ENCODE measurements at places on chromosomes 11 and 22. TPM values are rescaled to one million over a fixed set of nuclear protein-coding genes. Genes with fewer than 3 reads are reported as not detected.

CRYBA4 gene
- not detected for total RNA-seq

KCNJ1 gene
- total RNA-seq: 0.18 TPM

LGR4 gene
- total RNA-seq: 7.5 TPM

FAT3 gene
- 7.9 TPM for total RNA-seq

KRTAP5-8 gene
- total RNA-seq: not detected

DNA sequence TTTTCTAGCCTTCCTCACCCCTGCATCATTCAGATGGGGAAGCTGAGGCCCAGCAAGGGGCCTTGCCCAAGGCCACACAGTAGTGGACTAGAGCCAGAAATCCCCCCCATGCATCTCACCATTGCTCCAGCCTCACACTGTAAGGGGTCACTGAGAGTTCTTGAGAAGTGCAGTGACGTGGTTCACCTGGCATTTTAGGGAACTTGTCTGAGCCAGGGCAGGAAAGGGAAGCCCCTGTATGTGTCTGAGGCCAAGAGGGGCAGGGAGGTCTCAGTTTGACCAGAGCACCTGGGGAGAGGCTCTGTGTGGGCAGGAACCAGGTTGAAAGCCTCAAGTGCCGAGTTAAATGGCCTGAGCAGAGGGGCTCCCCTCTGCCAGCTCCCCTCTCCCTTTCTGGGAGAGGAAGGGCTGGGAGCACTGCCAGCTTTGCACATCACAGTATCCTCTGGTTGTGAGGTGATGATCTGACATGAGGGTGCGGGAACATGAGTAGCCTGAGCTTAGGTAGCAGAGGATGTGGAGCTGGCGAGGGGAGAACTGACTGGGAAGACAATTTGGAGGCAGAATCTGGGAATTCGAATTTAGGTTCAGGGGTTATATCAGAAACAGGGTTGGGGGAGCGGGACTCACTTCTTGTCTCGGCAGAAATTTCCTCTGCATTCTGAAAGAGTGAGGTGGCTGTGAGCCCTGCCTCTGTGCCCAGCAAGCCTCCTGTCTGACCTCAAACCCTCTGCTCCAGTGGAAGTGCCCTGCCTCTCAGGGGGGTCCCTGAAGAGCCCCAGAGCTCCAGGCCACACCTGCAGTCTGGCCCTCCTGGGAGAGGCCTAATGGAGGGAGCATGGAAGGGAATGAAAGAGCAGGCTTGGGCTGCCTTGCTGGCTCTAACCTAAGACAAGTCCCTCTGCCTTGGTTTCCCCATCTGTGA lies 14.6 kb downstream of the ARHGEF17 start:
- no peaks in the 10 kb centered on the region for H3K36me3 ChIP-seq
- H3K4me1 ChIP-seq: peaks cover 89% of the 10 kb centered on the region
- no peak for DNase-seq
- H3K27me3 ChIP-seq: no peaks in the 10 kb centered on the region
- H3K4me3 ChIP-seq: no peak overlapping the region

DNA sequence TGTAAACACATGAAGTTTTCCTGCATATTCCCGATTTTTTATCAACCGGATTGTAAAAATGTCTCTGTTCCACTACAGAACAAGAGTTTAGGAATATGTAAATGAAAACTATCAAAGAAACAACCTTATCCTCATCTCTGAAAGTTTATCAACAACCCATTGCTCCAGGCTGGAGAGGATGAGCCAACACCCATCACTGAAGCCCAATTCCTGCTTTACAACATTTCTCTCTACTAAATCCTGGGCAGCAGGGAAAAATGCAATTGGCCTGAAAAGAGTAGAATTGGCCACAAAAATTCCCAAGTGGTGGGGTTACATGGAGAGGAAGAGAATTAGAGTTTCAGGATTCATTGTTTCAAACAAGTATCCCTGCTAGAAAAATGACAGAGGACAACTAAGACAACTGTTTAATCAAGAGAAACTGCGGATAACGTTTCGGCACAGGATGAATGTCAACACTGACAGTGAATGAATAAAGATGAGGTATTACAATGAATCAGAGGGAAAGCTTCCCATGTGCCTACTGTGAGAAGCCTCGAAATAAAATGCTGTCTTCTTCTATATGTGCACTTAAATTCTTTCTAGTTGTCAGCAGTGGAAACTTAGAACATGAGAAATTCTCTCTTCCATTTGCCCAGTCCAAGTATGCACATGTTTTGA lies 317.3 kb upstream of the ANO3 start:
- DNase-seq: no peak
- no peak overlapping the region for H3K4me3 ChIP-seq
- H3K27me3 ChIP-seq: no peaks in the 10 kb centered on the region
- H3K36me3 ChIP-seq: no peaks in the 10 kb centered on the region

DNA sequence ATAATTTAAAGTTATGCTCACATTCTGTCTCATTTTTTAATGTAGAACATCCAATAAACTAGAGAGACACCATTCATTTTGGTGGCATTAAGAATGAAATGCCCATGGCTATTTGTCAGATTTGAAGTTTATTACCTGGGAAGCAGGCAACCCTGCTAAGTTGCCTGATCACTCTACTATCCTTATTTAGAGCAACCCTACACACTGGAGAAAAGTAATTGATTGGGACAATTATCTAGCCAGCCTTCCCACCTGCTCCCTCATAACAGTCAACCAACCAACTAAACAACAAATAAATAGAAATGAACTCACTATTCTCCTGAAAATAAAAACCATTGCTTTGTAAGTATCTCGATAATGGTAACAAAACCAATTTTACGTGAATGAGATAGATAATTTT lies 1129.0 kb upstream of the TENM4 start:
- H3K4me1 ChIP-seq: no peaks in the 10 kb centered on the region
- no peaks in the 10 kb centered on the region for H3K36me3 ChIP-seq
- H3K27me3 ChIP-seq: no peaks in the 10 kb centered on the region
- no peak overlapping the region for H3K27ac ChIP-seq

- DNase-seq: no peak
- no peaks in the 10 kb centered on the region for H3K27me3 ChIP-seq
- H3K4me1 ChIP-seq: no peaks in the 10 kb centered on the region
- H3K27ac ChIP-seq: no peak overlapping the region
- H3K4me3 ChIP-seq: no peak overlapping the region
Measured at GRCh38 chr22:17872471-17872870, 98.2 kb upstream of the BID start.

DNA sequence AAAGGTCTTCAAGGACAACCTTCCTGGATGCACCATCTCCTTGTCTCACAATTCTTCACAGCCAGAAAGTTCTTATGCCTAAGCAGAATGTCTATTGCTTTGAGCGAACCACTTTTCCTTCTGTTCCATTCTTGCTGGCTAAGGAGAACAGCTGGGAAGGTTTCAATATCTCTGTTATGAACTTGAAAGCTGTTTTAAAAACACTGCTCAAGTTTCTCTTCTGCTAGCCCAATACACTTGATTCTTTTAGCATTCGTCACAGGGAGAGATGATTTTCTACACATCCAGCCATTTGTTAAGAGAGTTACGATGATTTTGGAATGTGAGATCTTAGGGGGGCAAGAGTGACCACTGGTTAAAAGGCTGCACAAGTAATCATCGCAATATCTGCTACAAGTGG lies 249.3 kb downstream of the KIRREL3 start:
- no peaks in the 10 kb centered on the region for H3K4me1 ChIP-seq
- no peaks in the 10 kb centered on the region for H3K27me3 ChIP-seq
- no peak for DNase-seq
- no peak overlapping the region for H3K27ac ChIP-seq

GRCh38 chr11:92347454-92347853 lies 122.8 kb downstream of the FAT3 start:
- no peaks in the 10 kb centered on the region for H3K27me3 ChIP-seq
- no peaks in the 10 kb centered on the region for H3K4me1 ChIP-seq
- H3K4me3 ChIP-seq: no peak overlapping the region
- H3K27ac ChIP-seq: no peak overlapping the region

GRCh38 chr22:49064836-49065235 lies 762.8 kb downstream of the BRD1 start:
- no peak for DNase-seq
- no peaks in the 10 kb centered on the region for H3K4me1 ChIP-seq
- H3K27me3 ChIP-seq: peaks cover 28% of the 10 kb centered on the region
- no peaks in the 10 kb centered on the region for H3K36me3 ChIP-seq
- no peak overlapping the region for H3K27ac ChIP-seq

- peaks cover 7% of the 10 kb centered on the region for H3K36me3 ChIP-seq
- H3K4me1 ChIP-seq: no peaks in the 10 kb centered on the region
- DNase-seq: no peak
- H3K27me3 ChIP-seq: no peaks in the 10 kb centered on the region
Measured at GRCh38 chr11:17369094-17369493, 17.5 kb downstream of the NCR3LG1 start.

GRCh38 chr22:25763239-25763777 lies 21.3 kb downstream of the MYO18B start:
- H3K4me3 ChIP-seq: no peak overlapping the region
- no peaks in the 10 kb centered on the region for H3K36me3 ChIP-seq
- no peak overlapping the region for H3K27ac ChIP-seq
- DNase-seq: no peak

- peaks cover 6% of the 10 kb centered on the region for H3K4me1 ChIP-seq
- DNase-seq: no peak
- H3K27ac ChIP-seq: no peak overlapping the region
Measured at GRCh38 chr11:120245434-120245833, 5.5 kb downstream of the POU2F3 start.

DNA sequence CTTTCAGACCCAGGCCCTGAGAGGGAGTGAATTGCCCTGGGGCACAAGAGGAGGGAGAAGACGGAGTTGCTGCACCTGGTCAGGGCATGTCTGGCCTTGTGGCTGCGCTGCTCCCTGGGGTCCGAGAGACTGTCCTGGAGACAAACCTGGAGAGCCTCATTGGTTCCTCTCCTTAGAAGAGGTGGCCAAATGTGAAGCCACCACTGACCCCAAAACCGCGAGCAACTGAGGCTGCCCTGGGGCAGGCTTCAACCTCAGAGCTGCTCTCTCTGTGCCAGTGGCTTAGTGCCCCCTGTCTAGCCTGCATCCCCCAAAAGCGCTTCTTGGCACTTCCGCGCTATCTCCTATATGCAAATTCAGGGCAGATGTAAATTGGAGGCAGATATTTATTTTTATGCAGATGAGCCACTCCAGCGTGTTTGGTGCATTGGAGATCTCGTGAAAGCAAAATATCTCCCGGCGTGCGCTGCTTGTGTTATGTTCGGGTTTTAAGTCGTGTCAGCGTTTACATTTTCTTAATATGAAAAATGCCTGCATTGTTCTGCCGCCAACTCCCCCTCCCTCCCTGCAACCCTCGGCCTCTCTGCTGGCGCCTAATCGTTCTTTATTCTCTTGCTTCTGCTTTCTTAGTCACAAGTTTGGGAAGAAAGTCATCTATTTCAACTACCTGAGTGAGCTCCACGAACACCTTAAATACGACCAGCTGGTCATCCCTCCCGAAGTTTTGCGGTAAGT lies 69.5 kb downstream of the ARHGAP8 start:
- DNase-seq: no peak
- no peaks in the 10 kb centered on the region for H3K4me1 ChIP-seq
- H3K27ac ChIP-seq: no peak overlapping the region
- H3K36me3 ChIP-seq: no peaks in the 10 kb centered on the region
- no peak overlapping the region for H3K4me3 ChIP-seq

DNA sequence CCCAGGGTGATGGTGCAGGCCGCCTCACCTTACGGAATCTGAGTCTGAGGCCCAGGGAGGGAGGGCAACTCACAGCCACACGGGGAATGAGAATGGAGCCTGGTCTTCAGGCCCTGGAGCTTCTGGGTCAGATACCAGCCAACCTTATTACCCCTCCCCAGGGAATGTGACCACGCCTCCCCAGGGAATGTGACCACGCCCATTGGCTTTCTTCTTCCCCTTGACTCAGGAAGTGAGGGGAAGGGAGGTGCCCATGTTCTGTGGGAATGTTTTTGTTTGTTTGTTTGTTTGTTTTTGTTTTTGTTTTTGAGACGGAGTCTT lies 57.5 kb upstream of the RBFOX2 start:
- H3K4me3 ChIP-seq: no peak overlapping the region
- no peaks in the 10 kb centered on the region for H3K27me3 ChIP-seq
- no peak for DNase-seq
- H3K4me1 ChIP-seq: no peaks in the 10 kb centered on the region

GRCh38 chr11:45021692-45022141 lies 71.0 kb upstream of the TP53I11 start:
- H3K27me3 ChIP-seq: no peaks in the 10 kb centered on the region
- H3K27ac ChIP-seq: no peak overlapping the region
- peak; percentile 57 for DNase-seq
- H3K4me3 ChIP-seq: no peak overlapping the region
- peaks cover 24% of the 10 kb centered on the region for H3K4me1 ChIP-seq

DNA sequence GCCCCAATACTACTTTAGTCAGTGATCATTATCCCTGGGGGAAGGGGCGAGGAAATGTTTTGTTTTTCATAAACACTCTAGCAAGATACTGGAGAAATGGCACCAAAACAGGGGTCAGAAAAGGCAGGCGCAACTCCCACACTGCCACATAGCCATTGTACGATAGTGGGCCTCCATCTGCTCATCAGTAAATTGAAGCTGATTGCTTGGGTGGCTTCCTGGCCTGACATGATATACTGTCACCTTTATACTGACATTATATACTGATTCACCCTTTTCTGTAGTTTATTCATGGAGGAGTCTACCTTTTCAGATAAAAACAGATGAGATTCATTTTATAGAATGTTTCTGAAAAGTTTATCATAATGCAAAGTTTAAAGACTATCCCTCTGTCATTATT lies 51.6 kb upstream of the CCDC34 start:
- DNase-seq: no peak
- no peaks in the 10 kb centered on the region for H3K36me3 ChIP-seq
- H3K27ac ChIP-seq: no peak overlapping the region
- no peaks in the 10 kb centered on the region for H3K4me1 ChIP-seq
- no peak overlapping the region for H3K4me3 ChIP-seq

DNA sequence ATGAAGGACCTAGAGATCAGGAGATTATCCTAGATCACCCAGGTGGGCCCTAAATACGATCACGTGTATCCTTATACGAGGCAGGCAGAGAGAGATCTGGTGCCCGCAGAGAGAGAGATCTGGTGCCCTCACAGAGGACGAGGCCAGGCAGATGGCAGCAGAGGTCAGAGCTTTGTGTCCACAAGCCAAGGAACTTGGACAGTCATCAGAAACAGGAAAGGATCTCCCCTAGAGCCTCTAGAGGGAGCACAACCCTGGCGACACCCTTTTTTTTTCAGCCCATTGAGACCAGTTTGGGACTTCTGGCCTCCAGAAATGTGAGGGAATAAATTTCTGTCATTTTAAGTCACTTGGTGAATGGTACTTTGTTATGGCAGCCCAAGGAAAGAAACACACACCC lies 25.5 kb upstream of the TIMP3 start:
- peaks cover 6% of the 10 kb centered on the region for H3K4me1 ChIP-seq
- no peak overlapping the region for H3K4me3 ChIP-seq
- no peaks in the 10 kb centered on the region for H3K36me3 ChIP-seq
- no peak for DNase-seq

- H3K27ac ChIP-seq: no peak overlapping the region
- H3K4me1 ChIP-seq: no peaks in the 10 kb centered on the region
Measured at GRCh38 chr11:94112206-94112953, 16.3 kb upstream of the PANX1 start.

GRCh38 chr11:34638897-34639296 lies 18.0 kb downstream of the EHF start:
- H3K27me3 ChIP-seq: no peaks in the 10 kb centered on the region
- peak overlapping the region; percentile 69 for H3K27ac ChIP-seq
- H3K4me3 ChIP-seq: no peak overlapping the region
- H3K36me3 ChIP-seq: no peaks in the 10 kb centered on the region
- H3K4me1 ChIP-seq: peaks cover 32% of the 10 kb centered on the region

- H3K27ac ChIP-seq: no peak within 1 kb of the TSS
- H3K27me3 ChIP-seq: peaks cover 39% of the 10 kb centered on the region
- no peaks in the 10 kb centered on the region for H3K36me3 ChIP-seq
- no peak for DNase-seq
Measured at GRCh38 chr11:66291706-66292542, at the start of gene TMEM151A. TSS of gene TMEM151A (plus strand) at chr11:66291894. CDS start at chr11:66292014, 120 bp downstream.
